ENCODE measurements at places on chromosomes 16 and 17.

DNA sequence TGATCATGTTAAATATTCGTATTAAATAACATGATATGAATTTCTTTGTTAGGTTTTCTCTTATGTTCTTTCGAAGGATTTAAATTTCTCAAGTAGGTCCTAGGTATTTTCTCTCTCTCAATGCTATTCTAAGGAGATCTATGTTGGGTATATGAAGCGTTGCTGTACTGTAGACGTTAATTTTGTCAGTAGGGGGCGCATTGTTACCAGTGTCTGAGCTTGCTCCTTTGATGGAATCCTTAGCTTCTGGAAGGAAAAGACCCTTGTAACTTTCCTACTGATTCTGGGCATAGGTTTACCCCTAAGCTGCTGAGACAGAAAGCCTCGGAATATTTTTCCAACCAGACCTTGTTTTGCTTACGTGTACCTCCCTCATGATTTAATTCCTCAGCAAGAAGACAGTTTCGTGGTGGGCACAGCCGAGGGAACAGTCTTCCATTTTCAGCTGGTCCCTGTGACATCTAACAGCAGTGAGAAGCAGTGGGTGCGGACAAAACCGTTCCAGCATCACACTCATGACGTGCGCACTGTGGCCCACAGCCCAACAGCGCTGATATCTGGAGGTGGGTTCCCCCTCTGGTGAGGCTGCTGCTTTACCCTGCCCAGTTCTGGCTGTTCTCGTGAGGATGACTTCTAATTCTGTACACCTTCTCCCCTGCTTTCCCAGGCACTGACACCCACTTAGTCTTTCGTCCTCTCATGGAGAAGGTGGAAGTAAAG, 17.9 kb downstream of the UTP4 start:
- peak; percentile 43 for DNase-seq

- DNase-seq = no peak
Observed at GRCh38 chr17:28538296-28538895, 14.0 kb downstream of the UNC119 start.

- DNase-seq = no peak
Observed at GRCh38 chr17:43662413-43663141, 855 bp upstream of the MEOX1 start.

DNA sequence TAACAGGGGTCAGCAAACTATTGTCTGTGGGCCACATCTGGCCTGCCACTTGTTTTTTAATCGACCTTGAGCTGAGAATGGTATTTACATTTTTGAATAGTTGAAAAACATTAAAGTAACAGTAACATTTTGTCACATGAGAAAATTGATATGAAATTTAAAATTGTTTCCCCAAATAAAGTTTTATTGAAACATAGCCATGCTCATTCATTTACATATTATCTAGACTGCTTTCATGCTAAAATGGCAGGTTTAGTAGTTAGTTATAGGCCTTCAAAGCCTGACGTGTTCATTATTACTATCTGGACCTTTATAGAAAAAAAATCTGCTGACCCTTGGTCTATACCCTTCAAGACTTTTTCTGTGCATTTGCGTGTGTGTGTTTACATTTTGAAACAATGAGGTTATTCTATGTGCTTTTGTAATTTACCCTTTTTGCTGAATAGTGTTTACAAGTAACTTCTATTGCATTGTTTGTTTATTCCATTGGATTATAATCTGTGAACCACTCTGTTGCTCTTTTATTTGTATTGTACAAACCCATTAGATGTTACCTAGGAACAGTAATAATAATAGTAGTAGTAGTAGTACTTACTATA, 37.1 kb downstream of the FTO start:
- DNase-seq = no peak

GRCh38 chr17:48954300-48954755, 9.7 kb upstream of the SNF8 start:
- peak; percentile 31 for DNase-seq

- no peak for DNase-seq
Observed at GRCh38 chr17:321386-321941, 31.1 kb downstream of the RPH3AL start.

- no peak for DNase-seq
Observed at GRCh38 chr17:79788455-79788854, 8.4 kb downstream of the CBX8 start.

Measured in NCI-H524 treated with DMSO at 0.1 percent for 48 hours (cell line).